Memory B cell (primary cell): ENCODE measurements at places on chromosomes 16 and 17.

DNA sequence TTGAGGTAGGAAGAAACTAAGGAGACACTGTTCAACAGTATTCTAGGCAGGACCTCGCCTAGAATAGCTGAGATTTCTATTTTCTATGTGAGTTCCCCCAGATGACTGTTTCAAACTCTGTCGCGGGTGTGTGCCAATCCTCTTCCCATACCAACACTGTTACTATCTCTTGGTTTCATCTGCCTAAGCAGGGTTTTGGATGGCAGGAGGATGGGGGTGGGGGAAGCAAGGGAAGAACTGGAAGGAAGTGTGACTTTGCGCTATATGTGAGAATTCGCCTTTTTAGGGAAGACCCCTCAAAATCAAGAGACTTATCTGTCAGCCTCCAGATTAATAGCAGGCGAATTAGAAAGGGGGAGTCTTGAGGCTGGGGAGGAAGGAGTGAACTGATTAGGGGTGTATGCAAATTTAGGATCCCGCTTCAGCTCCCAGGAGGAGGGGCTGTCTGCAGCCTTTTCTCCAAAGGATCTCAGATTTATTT lies 521 bp upstream of the G6PC3 start:
- no peak for DNase-seq

- DNase-seq: no peak
Observed at GRCh38 chr16:50816901-50817555, 75.1 kb downstream of the CYLD start.

DNA sequence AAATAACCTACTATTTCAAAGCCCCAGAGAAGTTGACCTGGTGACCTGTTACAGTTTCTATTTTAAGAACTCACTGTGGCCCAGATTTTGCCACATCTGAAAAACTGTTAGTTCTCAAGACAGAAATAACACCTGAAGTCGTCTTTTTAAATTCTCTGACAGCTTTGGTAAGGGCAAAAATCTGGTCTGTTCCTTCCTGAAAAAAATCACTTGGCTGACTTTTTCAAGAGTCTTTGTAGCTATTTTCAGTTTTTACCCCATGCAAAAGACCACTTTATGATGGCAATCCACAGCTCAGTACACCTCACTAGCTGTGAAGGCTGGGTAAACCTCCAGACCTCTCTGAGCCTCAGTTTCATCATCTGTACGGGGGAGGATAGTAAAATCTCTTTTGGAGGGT lies 60.7 kb upstream of the SREBF1 start:
- DNase-seq: no peak

GRCh38 chr17:31686495-31686894 lies 172.5 kb downstream of the COPRS start:
- DNase-seq: no peak

DNA sequence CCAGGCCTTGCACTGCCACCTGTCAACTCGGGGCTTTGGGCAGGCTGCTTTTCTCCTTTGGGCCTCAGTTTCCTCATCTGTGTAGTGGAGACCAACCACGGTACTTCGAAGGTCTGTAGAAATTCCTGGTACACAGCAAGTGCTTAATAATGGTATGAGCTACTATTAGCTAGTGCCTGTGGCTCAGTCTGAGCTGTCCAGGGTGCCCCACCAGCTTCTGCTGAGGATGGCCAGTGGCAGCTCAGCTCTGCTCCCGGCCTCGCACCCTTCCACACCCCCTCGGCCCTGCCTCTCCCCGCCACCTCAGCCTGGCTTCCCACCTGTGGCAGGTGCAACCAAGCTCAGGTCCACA lies 26.2 kb upstream of the PLCG2 start:
- DNase-seq: no peak
